Activated CD8-positive, alpha-beta T cell treated with anti-CD3 and anti-CD28 coated beads, Interleukin-2, amount 10 ng/mL, durations not matched to agents 7 days and 5 days (primary cell): ENCODE measurements at places on chromosomes 7 and 10. TPM values are rescaled to one million over a fixed set of nuclear protein-coding genes. Genes with fewer than 3 reads are reported as not detected.

Gene TAS2R41
- total RNA-seq: not detected

Gene VPS37D
- total RNA-seq: 0.26 TPM

Gene FBXO24
- 0.45 TPM for total RNA-seq

Gene AGAP9
- total RNA-seq: 2.8 TPM

Gene SUV39H2
- 34.3 TPM for total RNA-seq

Gene EBF3
- total RNA-seq: not detected

Gene MPP7
- total RNA-seq: 13.0 TPM

Gene ELOVL3
- total RNA-seq: not detected

Gene RTKN2
- total RNA-seq: 2.6 TPM

Gene CUZD1
- 2.8 TPM for total RNA-seq

Gene NPTX2
- not detected for total RNA-seq

Gene GLI3
- not detected for total RNA-seq

Gene SNCG
- not detected for total RNA-seq

Gene CALML5
- not detected for total RNA-seq

Gene SDK1
- total RNA-seq: 0.03 TPM

Gene NKX1-2
- not detected for total RNA-seq

Gene PTPRN2
- total RNA-seq: 7.2 TPM

Gene CFAP43
- total RNA-seq: not detected

Gene OIT3
- not detected for total RNA-seq

Gene BMPER
- total RNA-seq: not detected

Gene ASZ1
- total RNA-seq: not detected

Gene PPP1R3C
- total RNA-seq: not detected

Gene ATG9B
- 6.8 TPM for total RNA-seq

Gene ANKRD61
- 0.29 TPM for total RNA-seq

Gene OR9A4
- total RNA-seq: not detected

Gene GHITM
- 123 TPM for total RNA-seq

Gene ATOH7
- total RNA-seq: not detected

Gene SYT15B
- total RNA-seq: 0.23 TPM

Gene ADARB2
- 0.63 TPM for total RNA-seq

Gene GHRHR
- not detected for total RNA-seq

Gene TRIP6
- total RNA-seq: 25.5 TPM

Gene CYP26A1
- not detected for total RNA-seq

Gene PTPN20
- not detected for total RNA-seq

Gene ADRB1
- 0.29 TPM for total RNA-seq

Gene INMT
- total RNA-seq: not detected

Gene SPDYE6
- total RNA-seq: not detected

Gene SEMA3C
- not detected for total RNA-seq

Gene UTF1
- total RNA-seq: not detected

Gene HIP1
- 4.1 TPM for total RNA-seq

Gene TEX47
- total RNA-seq: not detected

Gene ANKRD30A
- total RNA-seq: not detected

Gene RNF133
- total RNA-seq: not detected

Gene DMBT1
- not detected for total RNA-seq

Gene ZNF365
- total RNA-seq: not detected

Gene LFNG
- 136 TPM for total RNA-seq

Gene ZNF488
- total RNA-seq: not detected

Gene CYP3A5
- not detected for total RNA-seq

Gene GAD2
- not detected for total RNA-seq

Gene FOXP2
- not detected for total RNA-seq

Gene LRMDA
- not detected for total RNA-seq

Gene COBL
- not detected for total RNA-seq
